ENCODE measurements at places on chromosomes 1 and 21.
A peak's percentile ranks its signal among the peaks of the same experiment; 100 is the strongest.

DNA sequence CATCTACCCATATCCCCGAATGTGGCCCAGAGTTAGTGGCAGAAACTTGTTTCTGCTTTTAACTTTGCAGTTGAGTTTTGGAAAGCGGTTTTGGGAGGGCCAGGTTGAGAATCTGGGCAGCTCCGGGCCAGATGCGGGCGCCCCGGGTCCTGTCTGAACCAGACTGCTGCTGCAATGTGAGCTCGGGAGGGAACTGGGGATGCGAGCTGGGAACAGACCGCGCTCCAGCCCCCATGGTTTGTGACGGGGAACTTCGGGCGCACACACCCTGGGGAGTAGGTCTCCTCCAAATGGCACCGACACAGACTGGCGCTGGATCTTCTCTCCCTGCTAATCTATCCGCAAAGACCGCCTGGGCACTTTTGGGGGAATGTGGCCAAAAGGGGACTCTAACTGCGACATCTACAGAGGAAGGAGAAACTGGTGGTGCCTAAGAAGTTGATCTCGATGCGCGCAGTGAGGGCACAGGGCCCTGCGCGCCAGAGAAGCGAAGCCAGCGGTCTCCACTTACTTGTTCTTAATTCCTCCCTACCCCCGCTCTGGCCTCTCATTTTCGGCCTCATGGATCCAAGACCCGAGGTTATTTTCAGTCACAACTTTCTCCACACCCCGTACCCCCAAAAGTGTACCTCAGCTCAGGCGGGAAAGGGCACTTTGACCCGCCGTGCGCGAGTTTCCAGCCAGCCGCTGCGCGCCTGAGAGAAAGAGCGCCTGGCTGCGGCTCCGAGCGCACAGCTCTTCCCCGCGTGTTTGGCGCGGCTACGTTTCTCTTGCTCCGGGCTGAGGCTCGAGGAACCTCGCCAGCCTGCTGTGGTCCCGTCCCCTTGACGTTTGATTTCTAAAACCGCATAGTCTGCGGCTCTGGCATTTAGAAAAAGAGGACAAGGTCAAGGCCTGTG, 411.0 kb upstream of the ESRRG start:
- DNase-seq = no peak

DNA sequence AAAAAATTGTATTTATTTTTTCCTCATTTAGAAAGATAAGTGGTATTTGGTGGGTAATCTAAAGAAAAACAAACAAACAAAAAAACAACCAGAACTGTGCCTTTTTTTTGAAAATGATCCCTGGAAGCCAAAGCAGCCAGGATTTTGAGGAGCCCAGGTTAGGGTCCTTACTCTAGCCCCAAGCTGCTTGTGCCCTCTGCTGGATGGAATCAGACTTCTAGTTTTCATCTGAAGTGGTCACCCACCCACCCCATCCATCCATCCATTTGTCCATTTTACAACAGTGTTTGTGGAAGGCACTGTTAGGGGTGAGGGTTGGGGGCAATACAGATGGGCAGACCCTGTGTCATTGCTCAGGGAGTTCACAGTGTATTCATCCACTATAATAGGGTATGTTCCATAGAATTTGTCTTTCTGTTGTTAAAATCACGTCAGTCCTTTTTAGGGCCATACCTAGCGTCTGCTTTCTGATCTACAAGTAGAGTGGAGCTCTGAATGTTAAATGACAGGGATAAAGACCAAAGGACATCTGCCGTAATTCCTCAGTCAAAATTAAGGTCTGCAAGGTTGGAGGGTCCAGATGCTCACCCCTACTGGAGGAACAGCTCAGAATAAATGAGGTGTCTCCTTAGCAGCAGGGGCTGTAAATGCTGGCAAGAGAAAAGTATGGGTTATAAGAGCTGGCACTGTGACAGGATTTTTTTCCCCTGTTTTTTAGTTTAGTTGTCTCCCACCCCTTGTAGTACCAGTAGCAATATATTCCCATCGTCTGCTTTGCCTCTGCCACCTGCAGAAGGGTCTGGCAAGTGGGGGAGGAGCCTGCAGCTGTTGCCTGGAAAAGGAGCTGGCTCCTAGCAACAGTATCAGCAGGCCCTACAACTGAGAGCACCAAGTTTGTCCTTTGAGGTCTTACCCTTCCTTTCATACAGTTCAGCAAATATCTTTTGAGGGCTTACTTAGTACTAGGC, 3.2 kb downstream of the LRRC42 start:
- no peak for DNase-seq

DNA sequence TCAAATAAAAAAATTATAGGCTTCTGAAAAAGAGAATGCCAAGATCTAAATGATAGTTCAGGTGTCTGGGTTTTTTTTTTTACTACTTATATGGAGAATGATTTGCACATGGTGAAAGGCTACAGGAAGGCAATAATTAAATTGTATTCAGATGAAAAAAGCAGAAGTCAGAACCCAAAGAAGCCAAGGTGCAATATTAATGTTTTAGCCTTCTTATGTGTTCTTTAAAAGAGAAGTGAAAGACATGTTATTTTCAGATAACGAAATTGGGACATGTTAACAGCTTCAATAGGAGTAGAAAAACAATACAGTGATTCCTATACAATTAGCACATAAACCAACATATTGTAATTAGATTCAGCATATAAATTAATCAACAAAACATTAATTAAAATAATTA, 452.9 kb upstream of the PRMT6 start:
- DNase-seq = no peak

GRCh38 chr1:229231754-229232119, 39.2 kb upstream of the RAB4A start:
- no peak for DNase-seq

DNA sequence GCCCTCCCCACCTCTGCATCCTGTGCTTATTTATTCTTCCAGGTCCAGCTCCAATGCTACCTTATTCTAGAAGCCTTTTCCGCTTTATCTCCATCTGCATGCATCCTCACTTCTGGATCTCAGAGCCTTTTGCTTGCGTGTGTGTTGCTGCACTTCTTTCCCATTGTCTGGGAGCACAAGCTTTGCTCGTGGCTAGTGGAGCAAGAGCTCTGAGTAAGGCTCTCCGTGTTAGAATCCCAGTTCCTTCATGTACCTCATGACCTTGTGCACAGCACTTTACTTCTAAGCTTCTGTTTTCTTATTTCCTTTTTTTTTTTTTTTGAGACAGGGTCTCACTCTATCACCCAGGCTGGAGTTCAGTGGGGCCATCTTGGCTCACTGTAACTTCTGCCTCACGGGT, 140.0 kb upstream of the POU3F1 start:
- DNase-seq = no peak

GRCh38 chr1:154824179-154825000, 45.7 kb downstream of the KCNN3 start:
- DNase-seq = no peak

- DNase-seq = peak; percentile 86
Measured at GRCh38 chr1:232529747-232530146, 100.2 kb downstream of the SIPA1L2 start.

DNA sequence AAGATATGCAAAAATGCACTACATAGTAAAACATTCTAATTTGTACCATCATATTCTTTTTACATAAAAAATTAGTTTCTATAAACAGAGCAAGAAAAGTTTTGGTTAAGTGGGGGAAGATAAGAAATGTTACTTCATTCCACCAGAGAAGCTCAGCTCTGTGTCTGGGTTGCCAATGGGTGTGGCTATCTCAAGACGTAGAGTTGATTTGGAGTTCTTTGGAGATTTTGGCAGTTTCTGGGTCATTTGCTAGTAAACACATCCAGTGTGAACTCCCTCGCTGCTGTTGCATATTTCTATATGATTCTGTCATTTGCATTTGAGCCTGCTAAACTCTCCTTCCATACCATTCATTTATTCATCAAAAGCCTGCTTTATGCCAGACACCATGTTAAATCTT, 7.2 kb downstream of the RGL1 start:
- DNase-seq = no peak

DNA sequence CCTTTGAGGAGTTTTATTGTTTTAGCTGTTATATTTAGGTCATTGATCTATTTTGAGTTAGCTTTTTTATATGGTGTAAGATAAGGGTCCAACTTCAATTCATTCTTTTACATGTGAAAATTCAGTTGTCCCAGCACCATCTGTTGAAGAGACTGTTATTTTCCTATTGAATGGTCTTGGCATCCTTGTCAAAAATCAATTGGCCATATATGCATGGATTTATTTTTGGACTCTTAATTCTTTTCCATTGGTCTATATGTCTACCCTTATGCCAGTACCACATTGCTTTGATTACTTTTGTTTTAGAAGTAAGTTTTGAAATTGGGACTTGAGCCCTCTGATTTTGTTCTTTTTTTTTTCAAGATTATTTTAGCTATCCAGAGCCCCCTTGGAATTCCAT, 35.8 kb upstream of the HUNK start:
- no peak for DNase-seq

GRCh38 chr1:77832901-77833300, 53.5 kb downstream of the MIGA1 start:
- no peak for DNase-seq

DNA sequence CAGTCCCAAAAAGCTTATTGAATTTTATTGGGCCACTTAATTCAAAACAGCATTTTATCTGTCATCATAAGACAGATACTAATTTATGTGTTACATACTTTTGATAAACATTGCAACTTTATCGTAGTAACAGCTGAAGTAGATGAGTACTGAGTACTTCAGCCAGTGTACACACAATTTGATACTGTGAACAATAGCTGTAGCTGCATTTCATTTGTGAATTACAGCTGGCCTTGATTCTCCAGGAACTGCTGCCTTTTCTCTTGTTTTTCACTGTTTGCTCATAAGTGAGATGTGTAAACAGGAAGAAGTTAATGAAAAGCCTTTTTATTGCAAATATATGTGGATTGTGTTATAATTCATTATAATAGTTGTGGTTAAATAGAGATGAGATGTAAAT, 10.2 kb downstream of the UAP1 start:
- DNase-seq = no peak

DNA sequence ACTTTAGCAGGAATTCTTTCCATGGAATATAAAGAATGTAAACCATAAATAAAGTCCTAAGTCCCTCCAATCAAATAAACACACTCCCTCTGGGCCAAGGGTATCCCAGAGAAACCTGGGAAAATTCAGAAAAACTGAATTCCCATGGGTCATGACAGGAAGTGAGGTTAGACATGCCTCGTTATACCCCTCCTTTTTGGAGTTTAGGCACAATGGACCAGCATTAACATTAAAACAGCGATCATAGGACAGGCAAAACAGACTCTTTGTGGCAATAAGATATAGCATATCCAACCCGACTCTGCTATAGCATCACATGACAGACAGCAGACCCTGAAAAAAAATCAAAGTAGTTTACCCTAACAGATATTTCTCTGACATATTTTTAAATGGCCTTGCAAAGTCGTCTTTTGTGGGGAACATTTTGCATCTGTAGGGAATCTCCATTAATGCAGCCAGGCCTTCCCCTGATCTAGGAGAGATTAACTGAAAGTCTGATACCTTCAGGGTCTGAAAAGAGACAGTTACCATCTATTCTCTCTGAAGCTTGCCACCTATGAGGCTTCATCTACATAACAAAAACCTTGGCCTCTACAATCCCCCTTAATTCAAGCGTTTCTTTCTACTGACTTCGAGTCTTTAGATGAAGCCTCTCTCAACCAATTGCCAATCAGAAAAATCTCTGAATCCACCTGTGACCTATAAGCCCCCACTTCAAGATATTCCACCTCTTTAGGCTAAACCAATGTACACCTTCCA, 143.0 kb upstream of the KCNK1 start:
- DNase-seq = no peak

- no peak for DNase-seq
Measured at GRCh38 chr1:41573194-41573593, 88.7 kb upstream of the EDN2 start.

DNA sequence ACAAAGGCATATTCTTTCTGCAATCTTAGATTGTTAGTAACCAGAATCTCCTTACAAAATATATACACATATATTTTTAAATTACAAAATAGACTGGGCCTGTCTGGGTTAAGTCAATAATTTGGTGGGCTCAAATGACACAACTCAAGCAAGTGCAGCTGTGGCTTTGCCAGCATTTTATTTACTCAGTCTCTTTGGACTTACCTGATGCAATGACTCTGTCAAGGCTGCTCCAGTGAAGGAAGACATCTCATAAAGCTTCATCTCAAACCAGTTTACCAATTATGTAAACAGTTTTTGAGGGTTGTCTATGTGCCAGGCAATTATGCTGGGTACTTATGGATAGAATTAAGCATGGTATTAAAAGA, 22.8 kb upstream of the ABCA4 start:
- DNase-seq = no peak

DNA sequence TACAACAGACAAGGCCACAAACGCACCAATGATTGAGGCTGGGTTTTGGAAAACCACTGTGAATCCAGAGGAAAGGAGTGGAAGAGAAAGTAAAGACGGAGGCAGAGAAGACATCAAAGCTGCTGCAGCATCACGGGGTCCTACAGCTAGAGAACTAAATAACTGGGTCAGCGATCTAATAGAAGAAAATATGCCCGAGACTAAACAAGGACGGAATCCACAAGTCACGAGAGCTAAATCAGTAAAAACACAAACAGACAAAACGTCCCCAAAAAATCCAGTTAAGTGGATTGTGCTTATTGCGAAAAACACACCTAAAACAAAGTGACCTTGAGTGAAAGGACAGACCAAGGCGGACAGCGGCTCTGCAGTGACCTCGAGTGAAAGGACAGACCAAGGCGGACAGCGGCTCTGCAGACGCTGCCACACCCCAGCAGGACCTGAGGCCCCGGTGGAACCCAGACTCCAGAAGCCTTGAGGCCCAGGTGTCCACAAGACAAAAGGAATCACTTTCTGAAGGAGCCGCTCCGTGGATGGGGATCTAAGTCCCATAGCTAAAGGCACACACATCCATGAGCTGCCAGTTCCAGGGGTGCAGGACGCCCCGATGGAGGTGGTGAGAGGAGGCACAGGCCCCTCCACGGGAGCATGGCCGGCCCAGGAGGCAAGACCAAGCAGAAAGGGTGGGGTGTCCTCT, 6.0 kb downstream of the FTCD start:
- no peak for DNase-seq

GRCh38 chr1:36816348-36816747, 218.0 kb downstream of the GRIK3 start:
- DNase-seq = no peak

DNA sequence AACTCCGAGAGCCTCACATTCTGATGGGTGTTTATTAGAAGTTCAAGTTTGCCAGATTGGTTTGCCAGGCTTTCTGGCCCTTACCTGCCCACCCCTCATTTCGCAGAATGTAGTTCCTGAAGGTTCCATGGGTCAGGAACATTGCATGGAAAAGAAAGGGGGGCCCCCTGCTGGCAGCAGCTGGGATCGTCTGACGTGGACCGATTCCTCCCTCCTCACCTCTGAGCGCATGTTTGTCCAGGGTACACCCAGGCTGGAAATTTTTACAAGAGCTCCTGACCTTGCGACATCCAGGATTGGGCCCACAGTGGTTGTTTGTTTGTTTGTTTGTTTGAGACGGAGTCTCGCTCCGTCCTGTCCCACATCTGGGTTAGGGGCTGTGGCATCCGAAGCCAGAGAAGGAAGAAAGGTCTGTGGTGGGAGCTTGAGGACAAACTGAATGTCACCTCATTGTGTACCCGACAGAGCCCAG, 126.0 kb upstream of the TMEM51 start:
- DNase-seq = peak; percentile 22

- no peak for DNase-seq
Measured at GRCh38 chr21:21675601-21676000, 677.4 kb downstream of the NCAM2 start.

GRCh38 chr1:228097333-228098081, 5.6 kb downstream of the C1orf35 start:
- no peak for DNase-seq
